ENCODE measurements at places on chromosomes 2 and 18.
A peak's percentile ranks its signal among the peaks of the same experiment; 100 is the strongest.

GRCh38 chr2:102585847-102586404 is 33.4 kb upstream of the SLC9A2 start:
- no peak for DNase-seq

DNA sequence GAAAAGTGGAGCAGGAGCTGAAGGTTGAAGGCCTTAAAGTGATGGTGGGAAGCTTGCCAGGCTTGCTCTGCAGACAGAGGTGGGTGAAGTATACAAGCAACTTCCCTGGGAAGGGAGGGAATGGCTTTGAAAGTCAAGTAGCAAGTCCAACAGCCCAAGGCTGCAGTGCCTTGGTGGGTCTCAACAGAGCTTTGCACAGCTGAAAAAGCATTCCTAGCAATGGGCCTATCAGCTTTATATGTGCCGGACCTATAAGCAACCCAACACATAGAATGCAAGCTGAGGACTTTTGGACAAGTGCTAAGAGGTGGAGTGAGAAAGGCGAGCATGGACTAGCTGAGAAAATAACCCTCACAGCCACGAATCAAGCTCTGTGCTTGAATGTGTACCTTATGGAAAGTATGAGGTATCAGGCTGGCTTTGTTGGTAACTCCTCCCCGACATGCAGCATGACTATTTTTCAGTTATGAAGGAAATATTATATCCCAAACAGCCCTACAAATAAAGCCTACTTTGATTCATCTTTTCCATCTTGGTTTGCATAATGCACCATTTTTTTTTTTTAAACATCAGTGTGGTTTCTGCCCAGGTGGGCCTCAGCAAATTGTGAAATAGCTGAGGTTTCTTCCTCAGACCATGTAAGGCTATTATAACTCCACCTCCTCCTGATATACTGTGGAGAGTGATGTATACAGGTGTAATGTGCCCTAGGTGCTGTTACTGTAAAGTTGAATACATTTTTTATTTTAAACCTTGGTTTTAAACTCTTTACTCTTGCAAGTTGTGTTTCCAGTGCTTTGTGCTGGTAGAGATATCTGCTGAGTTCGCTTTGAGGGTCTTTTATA is 241.4 kb upstream of the CXCR4 start:
- no peak for DNase-seq

- DNase-seq: no peak
Observed at GRCh38 chr2:169721016-169721415, 12.6 kb upstream of the KLHL23 start.

DNA sequence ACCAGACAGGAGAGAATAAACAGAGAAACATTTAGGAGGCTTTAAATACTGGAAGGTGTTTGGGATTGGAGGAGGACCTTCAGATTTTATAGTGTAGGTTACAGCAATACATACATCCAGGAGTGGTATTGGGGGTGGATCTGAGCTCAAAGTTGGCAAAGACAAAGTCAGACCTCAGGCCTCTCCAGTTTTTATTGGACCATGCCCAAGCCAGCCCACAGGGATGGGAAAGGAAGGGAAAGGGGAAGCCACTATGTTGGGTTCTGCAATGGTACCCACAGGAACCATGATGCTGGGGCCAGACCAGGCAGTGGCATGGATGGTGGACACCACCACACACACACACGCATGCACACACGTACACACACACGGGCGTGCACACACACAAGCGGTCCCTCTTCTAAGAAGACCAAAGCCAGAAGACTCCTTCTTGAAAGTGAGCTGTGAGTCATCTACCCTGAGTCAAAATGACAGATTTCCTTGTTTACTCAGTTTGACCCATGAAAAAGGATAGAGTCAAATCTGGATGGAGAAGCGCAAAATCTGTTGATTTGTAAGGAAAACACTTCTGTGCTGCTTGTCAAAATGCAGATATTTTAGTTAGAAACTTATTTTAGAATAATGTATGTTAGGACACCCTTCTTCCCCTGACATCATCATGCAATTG is 87.9 kb downstream of the TRABD2A start:
- no peak for DNase-seq

DNA sequence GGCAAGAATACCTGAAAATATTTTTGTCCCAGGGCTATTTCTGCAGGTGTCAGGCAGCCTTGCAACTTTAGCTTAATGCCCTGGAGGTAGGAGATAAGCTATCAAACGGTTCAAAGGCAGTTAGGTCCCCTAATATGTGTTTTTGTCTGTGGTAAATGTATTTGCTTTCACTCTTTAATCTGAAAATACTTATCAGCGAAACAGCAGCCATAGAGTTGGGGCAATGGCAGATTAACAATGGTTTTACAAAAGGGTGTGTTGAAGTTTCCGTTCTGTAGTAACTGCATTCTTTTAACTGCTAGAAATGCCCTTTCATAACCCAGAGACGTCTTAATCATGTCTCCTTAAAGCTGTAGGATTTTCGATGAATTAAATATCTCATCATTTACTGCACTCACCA is 265.0 kb upstream of the TRIB2 start:
- DNase-seq: no peak

DNA sequence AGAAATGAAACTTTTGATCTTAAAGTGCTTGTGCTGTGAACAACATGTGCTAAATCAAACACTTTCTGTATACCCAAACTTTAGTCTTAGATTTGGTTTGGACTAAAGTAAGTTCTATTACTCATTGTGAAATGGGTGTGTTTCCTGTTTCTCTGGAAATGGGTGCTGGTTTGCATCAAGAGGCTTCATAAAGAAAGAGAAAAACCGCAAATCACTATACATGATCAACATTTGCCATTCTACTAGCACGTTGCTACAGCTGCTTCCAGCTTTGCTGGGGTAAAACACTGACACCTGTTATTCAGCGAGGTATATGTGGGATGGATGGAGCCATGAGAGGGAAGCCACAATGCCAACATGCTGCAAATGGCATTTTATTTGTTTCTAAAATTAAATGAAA is 547.0 kb upstream of the ACVR2A start:
- no peak for DNase-seq

- peak; percentile 47 for DNase-seq
Observed at GRCh38 chr2:10331027-10331701, 28.5 kb downstream of the HPCAL1 start.

GRCh38 chr2:84776011-84776410 is 104.9 kb downstream of the TRABD2A start:
- DNase-seq: no peak

GRCh38 chr2:96537066-96537733 is 648 bp downstream of the ARID5A start:
- no peak for DNase-seq

DNA sequence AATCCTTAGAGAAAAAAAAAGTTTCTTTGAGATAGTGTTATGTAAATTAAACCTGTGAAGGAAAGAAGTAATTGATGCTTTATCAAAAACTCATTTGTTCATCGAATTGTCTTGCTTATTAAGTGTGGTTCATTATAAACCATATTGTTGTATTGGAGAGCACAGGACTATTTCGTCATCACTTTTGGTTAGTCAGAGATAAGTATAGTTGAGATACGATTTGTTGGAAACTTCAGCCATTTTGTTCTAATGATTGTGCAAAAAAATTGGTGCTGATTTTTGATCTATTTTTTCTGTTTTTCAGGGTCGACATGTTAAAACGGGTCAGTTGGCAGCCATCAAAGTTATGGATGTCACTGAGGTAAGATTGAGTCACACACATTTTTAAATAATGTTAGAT is 92.9 kb downstream of the MAP4K4 start:
- no peak for DNase-seq

DNA sequence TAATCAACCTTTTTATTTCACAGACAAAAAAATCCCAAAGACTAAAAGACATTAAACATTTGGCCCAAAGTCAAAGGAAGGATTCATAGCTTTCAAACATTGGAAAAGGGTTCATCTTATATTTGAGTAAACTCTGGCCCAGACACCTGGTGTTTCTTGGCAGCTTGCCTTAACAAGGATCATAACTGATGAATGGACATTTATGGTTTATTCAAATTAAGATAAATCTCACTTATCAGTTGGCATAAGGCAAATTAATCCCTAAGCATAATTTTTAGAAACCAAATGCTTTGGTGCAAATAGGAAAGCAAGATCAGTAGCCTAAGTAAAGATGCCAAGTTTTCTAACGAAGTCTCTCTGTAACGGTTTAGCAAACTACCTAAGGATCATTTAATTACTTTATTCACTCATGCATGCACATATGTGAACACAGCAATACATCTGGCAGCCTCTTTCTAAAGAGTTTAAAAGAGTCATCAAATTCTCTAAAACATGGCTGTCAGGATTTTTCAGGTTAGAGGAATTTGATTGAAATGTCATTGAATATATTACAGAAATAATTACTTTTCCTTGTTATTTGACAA is 323.4 kb upstream of the RBMS1 start:
- peak; percentile 89 for DNase-seq

- DNase-seq: no peak
Observed at GRCh38 chr2:208948073-208948472, 475.8 kb upstream of the MAP2 start.

DNA sequence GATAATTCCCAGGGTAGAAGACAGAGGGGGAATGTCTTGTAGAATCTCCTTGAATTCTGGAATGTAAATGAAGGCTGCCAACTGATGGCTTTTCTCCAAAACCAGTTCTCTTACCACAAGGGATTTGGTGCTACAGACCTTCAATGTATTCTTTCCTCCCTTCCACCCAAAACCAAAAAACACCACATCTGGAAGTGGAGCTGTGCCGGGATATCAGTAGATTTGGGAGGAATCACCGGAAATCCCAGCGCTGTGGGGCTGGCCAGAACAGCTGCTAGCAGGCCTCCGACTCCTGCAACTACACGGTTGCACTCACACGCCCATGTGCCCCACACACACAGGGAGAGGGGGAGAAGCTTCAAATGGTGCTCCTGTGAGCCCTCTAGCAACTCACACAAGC is 45.7 kb downstream of the RPL31 start:
- DNase-seq: no peak

DNA sequence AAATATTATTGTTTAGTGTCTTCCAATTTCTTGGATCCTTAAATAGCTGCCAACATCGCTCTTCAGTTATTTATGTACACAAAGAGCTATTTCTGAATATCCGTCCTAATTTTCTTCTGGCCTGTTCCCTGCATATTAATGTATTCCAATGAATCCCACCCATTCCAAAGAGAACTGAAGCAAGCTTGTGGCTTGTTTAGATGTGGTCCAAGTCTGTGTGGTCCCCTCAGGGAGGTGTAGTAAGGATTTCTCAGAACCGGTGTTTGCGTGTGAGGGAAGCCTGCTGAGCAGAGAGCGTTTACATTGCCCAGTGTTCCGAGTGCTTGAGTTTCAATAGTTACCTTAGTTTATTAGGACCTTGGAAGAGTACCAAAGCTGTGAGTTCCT is 25.1 kb upstream of the IL1R1 start:
- DNase-seq: no peak

DNA sequence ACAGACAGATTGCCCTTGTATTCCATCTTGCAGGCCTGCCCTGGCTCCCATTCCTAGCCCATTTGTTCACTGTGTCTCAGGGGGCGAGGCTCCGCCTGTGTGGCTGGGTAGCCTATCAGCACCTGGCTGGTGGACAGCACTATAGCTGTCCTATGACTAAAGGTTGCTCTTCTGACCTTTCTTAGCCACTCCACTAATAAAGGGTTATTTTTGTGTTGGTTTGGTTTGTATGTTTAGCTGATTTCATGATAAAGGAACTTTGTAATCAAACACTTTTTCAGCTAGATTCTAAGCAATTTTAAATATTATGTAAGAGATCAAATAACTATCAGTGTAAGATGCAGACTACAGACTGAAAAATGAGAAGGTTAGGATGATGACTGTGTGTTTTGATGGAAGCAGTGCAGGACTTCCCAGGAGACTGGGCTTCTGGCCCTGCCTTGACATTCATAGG is 72.2 kb downstream of the CRIM1 start:
- no peak for DNase-seq

DNA sequence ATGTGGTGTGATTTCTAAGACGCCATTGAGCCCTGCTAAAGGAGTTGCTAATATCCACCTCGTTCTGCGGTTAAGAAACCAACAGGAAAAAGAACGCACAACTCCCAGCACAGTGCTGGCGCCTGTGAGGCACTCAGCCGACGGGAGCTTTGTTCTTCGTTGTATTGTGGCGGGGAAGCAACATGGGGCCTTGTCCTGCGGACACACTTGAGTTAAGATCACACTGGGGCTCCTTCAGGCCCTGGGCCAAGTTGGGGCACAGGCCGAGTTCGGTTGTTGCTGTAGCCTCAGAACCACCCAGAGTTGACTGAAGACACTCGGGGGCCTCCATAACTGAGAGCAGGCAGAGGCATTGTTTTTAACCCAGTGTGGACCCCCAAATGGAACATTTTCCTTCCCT is 30.6 kb upstream of the CD8A start:
- DNase-seq: no peak

DNA sequence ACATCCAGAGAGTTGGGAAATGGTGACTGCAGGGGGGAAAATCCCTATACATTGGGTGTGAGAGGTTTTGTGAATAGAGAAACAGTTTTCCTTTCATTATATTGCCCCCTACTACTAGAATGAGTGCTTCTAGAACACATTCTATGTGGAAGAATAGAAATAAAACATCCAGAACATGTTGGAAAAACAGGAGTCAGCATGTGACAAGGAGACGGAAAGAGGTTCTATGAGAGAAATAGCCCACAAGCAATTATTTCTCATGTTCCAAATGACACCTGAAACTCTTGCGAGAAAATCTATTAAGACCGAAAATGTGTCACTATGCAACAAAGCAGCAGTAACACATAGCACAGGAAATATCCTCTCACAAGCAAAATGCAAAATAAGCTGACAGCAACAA is 202.7 kb upstream of the SPOPL start:
- no peak for DNase-seq

- DNase-seq: no peak
Observed at GRCh38 chr18:55096263-55096951, 137.1 kb upstream of the CCDC68 start.

DNA sequence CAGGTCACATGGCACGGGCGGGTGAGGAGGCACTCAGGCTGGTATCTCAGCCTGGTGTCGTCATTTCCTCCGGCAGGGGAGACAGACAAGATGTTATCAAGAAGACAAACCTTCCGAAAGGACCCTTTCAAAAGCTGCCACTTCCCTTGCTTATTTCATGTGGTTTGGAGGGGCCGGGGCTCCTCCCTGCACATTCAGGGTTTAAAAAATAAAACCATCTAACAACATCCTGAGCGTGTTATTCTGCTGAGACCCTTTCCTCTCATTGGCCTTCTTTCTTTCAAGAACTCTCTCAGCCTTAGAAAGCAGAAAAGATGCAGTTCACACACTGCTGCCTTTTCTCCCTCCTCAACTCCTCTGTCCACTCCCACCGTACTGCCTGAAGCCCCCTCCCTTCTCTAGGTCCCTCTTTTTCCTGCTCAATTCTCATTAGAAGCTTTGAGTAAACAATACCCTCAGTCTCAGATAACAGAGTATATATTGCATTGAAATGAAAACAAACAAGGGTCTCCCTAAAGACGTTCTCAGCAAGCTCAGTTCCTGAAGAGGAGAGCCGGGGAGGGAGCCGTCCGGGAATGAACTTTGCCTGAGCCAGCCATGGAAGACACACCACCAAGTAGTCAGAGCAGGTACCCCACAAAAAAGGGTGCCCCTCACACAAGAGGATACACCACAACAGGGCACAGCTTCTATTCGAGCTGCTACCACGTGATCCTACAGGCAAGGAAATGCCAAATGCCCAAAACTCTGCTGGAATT is 9.7 kb downstream of the SMAD7 start:
- no peak for DNase-seq

- DNase-seq: no peak
Observed at GRCh38 chr2:215410932-215411285, 25.0 kb downstream of the FN1 start.
